ENCODE measurements at places on chromosomes 7 and 10.

- no peak for DNase-seq
These were observed 21.6 kb upstream of the ERCC6 start for GRCh38 chr10:49560526-49560925.

DNA sequence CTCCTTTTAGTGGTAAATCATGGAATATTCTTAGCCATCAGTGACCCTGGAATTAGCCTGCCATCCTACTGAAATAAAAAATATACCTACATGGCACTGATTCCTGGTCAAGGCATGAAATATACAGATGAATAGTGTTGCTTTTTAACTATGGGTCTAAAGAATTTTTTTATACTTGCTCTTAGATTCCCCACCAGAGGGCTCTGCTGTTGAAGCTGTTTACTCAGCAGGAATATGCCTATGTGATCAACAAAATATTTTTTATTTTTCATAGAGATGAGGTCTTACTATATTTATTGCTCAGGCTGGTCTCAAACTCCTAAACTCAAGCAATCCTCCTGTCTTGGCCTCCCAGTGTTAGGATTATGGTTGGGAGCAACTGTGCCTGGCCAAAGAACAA is 13.5 kb downstream of the ZC3HC1 start:
- peak; percentile 12 for DNase-seq

GRCh38 chr7:66751945-66752344 is 11.4 kb downstream of the RABGEF1 start:
- DNase-seq: no peak

DNA sequence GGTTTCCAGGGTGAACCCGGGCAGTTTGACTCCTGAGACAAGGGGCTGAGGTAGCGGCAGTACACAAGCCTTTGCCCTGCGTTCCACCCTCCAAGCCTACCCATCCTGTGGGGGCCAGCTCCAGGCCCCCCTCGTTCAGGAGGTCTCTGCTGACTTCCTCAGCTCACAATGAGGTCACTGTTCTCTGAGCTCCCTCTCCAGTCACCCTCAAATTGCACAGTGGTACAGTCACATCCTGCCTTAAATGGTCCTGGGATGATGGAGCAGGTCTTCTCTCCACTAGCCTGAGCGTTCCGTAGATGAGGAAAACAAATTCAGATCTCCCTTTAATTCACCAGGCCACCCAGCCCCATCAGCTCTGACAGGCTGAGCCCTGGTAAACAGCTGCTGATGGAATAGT is 90.2 kb downstream of the SH3PXD2A start:
- DNase-seq: no peak

- peak; percentile 68 for DNase-seq
These were observed 249.4 kb downstream of the CACNA2D1 start for GRCh38 chr7:82194016-82194643.

DNA sequence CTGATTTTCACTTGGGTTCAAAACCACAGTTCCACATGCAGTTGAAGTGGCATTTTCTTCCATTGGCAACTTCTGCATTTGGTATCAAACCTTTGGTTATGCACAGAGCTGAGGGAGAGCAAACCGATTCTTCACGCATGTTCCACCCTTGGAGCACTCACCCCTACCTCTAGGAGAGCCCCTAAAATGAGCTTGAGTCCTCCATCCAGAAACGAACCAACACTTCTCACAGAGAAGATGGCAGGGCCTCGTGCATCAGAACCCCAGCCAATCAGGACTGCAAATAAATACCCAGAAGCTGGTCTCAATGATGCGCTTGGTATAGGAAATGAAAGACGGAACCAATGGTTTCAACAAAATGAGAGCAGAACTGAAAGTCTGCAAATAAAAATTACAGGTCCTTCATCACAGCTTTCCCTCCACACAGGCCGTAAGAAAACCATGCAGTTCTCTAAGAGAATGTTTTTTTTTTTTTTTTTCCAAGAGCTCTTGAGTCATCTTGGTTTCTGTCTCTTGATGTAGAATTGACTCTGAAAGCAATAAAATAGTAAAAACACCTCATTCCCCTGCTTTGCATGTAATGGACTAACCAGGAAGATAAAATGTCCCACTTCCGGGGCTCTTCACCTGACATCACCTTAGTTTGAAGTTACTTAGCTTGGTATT is 23.9 kb downstream of the KLF6 start:
- no peak for DNase-seq

DNA sequence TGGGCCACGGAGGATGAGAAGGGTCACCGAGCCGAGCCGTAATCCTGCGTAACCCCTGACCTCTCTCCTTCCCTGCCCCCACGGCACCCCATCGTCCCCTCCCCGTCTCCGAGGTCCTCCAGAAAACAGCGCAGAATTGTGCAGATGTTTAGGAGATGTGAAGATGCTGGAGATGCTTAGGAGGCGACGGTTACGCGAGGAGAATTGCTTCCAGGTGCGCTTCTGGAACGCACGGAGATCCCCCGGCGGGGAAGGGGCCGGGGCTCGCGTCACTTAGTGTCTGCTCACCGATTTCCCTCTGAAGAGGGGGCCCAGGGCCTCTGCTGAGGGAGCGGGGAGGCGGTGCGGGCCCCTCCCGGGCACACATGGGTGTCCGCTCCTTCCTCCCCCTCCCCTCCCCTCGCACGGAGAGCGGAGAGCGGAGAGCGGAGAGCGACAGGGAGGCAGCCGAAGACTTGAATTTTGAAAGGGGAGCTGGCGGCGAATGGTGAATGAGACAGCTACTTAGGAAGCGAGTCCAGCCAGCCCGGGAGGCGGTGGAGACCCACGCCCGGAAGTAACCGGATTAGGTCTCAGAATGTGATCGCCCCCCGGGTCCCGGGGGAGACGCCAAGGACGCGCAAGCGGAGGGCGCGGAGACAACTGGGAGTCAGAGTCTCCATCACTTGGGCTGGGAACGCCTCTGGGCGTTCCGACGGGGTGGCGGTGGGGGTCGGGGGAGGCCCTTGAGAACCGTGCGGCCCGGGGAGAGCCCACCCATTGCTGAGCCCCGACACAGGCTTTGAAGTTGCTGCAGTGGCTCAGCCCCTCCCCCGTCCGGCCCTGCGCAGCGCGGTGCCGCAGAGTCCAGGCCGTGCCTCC is 8.7 kb upstream of the EN2 start:
- DNase-seq: no peak

- peak; percentile 68 for DNase-seq
These were observed 86.7 kb downstream of the VWDE start for GRCh38 chr7:12316925-12317324.

DNA sequence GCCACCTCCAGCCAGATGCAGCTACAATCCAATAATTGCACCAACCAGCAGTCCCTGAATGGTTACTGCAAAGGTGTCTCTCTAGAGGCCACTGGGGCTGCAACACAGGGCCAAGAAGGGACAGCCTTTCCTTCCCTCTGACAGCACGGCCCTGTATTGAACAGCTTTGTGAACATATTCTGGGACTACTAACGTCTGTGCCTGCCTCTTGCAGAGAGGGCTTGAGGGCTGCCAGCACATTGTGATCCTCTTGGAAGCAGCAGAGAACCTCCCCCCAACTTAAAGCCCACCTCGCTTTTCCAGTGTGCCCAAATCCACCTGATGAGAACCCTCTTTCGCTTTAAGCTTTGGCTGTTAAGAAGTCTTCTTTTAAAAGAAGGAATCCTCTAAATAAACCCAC is 415.9 kb downstream of the RPS24 start:
- no peak for DNase-seq

Measured in erythroblast (primary cell).